HAP-1 (cell line): ENCODE measurements at places on chromosomes 13 and 19.

- DNase-seq, result no peak
Measured at GRCh38 chr13:79727086-79727485, 246.1 kb downstream of the NDFIP2 start.

DNA sequence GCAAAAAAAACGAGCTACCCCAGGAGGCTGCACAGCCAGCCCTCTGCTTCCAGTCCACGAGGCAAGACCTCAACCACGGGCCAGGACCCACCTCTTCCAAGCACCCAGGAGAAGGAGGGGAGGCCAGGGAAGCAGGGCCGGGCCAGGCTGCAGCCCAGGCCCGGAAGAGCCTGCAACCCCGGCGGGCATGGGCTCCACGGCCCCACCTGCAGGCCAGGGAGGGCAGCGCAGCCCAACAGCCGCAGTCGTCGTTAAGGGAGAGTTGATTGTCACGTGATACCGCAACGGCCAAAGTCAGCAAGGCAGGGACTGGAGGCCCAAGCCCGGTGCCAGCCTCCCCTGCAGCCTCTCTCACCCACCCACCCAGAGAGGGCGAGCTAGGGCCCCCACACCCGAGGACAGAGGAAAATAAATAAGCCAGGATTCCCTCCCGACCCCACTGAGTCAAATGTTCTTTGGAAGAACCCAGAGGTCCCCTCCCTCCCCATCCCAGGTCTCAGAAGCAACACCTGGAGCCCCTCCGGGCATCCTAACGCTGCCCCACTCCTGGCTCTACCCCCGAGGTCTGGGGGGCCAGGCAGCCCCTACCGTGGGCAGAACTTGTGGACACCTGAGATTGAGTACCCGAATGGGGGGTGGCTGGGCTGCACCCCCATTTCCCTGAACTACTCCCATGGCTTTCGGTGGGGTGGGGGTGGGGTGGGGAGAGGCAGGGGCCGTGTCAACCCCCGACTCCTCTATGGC lies 5.2 kb upstream of the REXO1 start:
- peak; percentile 91 for DNase-seq

DNA sequence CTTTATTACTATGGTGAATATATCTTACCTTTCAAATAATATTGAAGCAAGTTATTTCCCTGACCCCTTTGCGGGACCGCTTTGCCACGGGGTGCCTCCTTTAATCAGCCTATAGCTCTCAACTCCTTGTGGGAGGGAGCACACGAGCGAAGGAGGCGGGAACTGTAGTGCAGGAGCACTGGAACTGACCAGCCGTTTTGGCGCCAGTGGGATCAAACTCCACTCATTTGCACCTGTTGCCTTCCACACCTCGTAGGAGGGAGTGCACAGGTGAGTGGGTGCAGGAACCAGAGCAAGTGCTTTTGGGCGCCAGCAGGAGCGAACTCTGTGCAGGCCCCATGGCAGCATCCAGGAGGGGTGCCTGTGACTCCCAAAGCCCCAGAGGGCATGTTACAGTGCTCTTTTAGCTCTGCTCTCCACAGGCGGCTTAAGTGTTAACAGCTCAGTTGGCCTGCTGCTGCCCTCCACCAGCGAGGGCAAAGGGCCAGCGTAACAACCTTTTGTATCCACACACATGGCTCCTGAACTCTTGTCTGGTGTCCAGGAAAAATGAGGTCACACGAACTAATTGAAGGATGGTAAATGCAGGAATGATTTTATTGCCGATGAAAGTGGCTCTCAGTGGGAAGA lies 206.9 kb downstream of the GGACT start:
- DNase-seq, result no peak

DNA sequence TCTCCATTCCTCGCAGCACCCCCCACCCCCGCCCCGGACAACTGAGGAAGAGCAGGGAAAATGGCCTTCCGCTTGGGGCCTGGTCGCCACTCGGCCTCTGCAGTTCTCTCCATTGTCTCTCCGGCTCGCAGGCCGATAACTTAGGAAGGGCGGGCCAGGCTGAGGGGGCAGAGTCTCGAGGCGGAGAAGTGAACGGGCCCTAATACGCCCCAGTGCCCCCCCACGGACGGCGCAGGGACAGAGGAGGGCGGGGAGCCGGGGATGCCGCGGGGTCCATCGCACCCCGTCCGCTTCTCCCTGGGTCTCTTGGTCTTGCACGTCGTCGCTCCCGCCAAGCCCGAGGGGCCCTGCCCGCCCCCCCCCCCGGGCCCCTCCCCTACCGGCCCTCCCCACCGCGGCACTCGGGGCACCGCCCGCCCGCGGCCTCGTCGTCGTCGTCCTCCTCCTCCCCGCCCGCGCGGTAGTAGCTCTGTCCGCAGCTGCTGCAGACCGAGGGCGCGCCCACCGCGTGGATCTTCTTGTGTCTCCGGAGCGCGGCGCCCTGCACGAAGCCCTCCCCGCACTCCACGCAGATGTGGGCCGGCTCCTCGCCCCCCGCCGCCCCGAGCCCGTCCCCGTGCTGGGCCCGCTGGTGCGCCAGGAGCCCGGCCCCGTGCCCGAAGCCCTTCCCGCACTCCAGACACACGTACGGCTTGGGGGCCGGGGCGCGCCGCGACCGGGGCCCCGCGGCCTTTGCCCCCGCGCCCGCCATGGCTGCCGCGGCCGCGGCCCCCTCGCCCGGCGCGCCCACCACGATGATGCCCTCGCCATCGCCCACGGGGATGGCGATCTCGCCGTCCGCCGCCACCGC lies 33.2 kb downstream of the ZNF787 start:
- DNase-seq, result no peak
